ENCODE measurements at places on chromosomes 12 and 14.

DNA sequence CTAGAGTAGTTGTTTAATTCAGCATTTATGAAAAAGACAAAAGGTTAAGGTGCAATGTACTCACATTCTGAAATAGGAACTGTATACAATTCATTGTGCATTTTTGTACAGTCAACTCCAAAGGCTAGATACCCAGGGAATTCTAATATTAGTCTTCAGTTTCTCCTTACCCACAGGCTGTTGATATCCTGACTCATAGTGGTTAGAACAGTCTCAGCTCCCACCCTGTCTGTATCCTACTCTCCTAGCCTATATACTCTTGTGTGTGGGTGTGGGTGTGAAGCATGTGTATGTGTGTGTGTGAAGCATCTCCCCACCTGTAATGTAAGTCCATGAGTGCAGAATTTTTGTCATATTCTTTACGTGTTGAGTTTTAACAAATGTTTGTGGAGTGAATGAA lies 229.5 kb downstream of the NAV3 start:
- peak; percentile 27 for DNase-seq

GRCh38 chr14:69094481-69094880 lies 58.4 kb downstream of the DCAF5 start:
- no peak for DNase-seq

DNA sequence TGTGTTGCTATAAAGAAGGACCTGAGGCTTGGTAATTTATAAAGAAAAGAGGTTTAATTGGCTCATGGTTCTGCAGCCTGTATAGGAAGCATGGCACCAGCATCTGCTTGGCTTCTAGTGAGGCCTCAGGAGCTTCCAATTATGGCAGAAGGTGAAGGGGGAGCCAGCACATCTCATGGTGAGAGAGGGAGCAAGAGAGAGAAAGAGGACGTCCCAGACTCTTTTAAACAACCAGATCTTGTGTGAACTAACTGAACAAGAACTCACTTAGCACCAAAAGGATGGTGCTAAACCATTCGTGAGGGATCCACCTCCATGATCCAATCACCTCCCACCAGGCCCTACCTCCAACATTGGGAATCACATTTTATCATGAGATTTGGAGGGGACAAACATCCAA lies 6.1 kb upstream of the SNAPC1 start:
- DNase-seq, result no peak

DNA sequence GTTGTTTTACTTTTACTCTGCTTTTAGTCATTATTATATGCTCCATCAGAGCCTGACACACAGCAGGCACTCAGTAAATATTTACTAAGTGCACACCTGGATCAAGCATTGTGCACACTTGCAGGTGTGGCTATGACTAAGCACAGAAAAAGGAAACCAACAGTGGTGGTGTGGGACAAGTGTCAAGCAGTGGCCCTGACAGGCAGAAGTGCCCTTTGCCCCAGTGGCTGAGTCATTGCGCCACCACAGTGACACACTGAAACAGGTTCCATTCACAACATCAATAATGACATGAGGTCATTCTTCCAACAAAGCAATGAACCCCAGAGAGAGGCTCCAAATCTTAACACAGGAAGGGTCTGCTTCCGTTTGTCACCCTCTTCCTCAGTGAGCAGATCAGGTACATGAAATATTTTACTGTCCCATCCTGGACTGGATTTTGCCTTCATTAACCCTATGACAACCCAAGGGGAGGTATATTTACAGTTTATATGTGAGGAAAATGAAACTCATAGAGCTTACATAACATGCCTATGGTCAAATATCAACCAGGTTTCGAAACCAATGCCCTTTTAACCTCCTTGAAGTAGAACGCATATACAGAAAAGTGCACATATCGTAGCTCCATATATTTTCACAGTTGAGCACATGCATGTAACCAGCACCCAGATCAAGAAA lies 82.6 kb upstream of the GTF2A1 start:
- peak; percentile 97 for DNase-seq

DNA sequence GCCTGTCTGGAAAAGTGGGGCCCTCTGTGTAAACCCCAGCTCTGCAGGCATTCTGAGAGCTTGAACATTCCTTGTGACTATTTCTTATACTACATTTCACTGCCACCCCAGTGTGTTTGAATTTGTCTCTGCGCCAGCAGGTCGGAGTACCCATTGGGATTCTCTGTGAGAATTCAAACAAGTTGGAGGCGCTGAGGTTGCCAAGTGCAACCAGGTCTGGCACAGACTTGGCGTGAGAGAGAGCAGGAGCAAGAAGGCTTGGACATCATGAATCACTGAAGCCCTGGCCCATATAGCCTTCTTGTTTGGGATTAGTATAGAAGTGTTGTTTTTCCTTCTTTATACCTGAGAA lies 33.0 kb upstream of the ATP2A2 start:
- DNase-seq, result no peak

GRCh38 chr14:51335531-51335930 lies 95.5 kb downstream of the TMX1 start:
- no peak for DNase-seq

GRCh38 chr12:79333144-79333543 lies 357.6 kb downstream of the PAWR start:
- DNase-seq, result no peak

DNA sequence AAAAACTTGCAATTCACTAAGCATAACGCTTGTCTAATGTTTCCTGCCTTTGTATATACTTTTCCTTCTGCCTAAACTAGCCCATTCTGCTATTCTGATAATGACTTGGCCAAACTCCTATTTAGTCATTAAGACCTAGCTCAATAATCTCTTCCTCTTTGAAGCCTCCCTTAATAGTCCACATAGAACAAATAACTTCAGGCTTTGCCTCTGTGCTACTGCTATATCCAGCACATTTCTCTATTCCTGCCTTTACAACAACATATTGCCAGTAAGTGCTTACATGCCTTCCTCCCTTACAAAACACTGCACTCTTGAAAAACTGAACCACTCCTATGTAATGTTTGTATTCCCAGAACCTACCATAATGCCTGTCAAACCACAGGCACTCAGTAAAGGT lies 13.8 kb downstream of the PRICKLE1 start:
- no peak for DNase-seq

DNA sequence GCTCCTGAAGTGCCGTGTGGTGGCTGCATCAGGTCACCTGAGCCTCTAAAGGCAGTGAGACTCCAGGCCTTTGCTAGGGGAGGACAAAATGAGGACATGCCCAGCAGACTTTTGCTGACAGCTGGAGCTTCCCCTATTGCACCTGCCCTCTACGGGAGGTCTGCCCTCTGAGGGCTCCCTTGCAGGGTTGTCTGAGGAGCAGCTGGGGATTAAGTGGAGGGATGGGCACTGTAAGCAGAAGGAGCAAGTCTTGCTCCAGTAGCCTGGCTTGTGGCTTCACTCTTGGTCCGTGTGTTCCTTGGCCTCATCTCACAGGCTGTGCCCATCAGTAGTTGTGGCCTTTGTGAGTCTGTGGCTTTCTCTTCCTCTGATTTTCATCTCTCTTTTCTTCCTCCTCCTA lies 66.9 kb upstream of the NRXN3 start:
- no peak for DNase-seq

- no peak for DNase-seq
Observed at GRCh38 chr12:1403417-1403816, 191.0 kb downstream of the FBXL14 start.

GRCh38 chr12:94286583-94287244 lies 138.3 kb downstream of the PLXNC1 start:
- no peak for DNase-seq

GRCh38 chr14:31229638-31230572 lies 22.3 kb upstream of the HECTD1 start:
- peak; percentile 99 for DNase-seq

- DNase-seq, result no peak
Observed at GRCh38 chr12:13242936-13243335, 46.4 kb downstream of the EMP1 start.

GRCh38 chr12:124795081-124795948 lies 68.3 kb downstream of the SCARB1 start:
- no peak for DNase-seq

GRCh38 chr12:94813314-94813713 lies 163.0 kb upstream of the TMCC3 start:
- peak; percentile 11 for DNase-seq

DNA sequence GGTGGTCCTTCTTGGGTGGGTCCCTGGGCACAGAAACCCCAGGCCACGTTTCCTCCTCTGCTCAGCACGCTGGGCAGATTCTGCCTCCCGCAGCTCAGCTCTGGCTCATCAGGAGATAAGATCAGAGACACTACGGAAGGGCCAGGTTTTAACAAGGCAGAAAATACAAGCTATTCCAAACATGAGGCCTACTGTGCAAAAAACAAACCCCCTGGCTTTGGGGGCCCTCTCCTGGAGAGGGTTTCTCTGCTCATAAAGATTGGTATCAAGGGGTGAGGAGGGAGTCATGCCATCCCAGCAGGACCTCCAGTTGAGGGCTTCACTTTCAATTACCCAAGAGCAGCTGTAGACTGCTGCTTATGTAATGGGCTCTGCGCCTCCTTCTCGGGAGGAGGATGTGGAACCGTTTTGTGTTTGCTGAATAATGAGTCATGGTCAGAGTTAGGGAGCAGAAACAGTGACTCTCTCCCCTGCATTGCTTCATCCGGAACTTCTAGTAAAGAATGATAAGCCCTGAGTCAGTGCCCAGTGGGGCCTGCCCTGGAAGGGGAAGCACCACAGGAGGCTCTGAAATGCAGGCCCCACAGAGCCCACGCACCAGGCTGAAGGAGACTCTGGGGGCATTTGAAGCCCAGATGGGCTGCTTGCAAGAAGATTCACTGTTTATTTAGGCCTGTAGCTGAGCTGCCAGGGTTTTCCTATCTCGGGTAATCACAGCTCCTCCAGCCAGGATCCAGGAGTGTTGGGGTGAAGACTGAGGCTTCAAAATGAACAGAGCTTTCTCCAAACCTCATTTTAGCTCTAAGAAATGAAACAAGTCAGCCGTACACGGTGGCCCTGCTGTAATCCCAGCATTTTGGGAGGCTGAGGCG lies 79.3 kb downstream of the SSPN start:
- DNase-seq, result peak; percentile 100

DNA sequence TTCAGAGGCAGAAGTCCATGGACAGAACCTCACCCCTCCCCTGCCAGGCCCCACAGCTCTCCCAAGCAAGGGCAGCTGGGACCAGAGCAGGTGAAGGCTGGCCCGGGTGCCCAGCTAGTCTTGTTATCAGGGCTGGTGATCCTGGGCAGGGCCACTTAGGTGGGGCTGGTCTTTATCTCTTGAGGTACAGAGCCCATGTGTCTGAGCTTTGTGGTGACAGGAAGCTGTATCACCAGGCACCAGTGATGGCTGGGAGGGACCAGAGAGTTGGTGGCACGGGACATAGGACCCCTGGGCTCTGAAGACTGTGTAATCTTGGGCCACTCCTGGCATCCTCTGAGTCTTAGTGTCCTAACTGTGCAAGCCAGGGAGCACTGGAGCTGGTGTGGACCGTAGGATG lies 12.8 kb upstream of the HPD start:
- no peak for DNase-seq

GRCh38 chr14:66496911-66497310 lies 10.7 kb downstream of the CCDC196 start:
- DNase-seq, result no peak

GRCh38 chr12:124094188-124094587 lies 121.2 kb downstream of the ZNF664 start:
- no peak for DNase-seq

Measured in PC-3 (cell line).